ENCODE measurements at places on chromosomes 2 and 18. TPM values are rescaled to one million over a fixed set of nuclear protein-coding genes. Genes with fewer than 3 reads are reported as not detected.

DNA sequence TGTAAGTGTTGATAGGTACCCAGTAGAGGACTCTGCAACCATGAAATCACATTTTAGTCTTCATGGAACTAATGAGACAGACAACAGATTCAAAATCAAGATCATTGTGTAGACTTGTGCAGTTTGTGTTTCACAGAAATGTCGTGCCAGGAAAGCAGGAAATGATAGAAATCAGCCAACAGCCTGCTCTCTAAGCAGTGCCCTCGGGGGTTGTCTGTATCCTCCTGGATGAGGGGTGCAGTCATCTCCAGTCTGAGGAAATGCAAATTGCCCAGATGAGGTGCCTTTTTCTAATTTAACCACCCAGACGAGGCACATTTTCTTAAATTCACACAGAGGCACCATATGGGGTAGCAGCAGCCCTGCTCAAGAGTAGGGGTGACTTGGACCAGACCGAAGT, 663.1 kb downstream of the XIRP2 start:
- DNase-seq: no peak

NT5C1B gene
- 1.5 TPM for polyA plus RNA-seq

- no peak for DNase-seq
These were observed 132.0 kb downstream of the SNTG2 start for GRCh38 chr2:1082456-1083205.

- DNase-seq: no peak
These were observed 367.8 kb upstream of the HS6ST1 start for GRCh38 chr2:128686497-128686859.

- no peak for DNase-seq
These were observed 232.4 kb downstream of the INSIG2 start for GRCh38 chr2:118320658-118321057.

DNA sequence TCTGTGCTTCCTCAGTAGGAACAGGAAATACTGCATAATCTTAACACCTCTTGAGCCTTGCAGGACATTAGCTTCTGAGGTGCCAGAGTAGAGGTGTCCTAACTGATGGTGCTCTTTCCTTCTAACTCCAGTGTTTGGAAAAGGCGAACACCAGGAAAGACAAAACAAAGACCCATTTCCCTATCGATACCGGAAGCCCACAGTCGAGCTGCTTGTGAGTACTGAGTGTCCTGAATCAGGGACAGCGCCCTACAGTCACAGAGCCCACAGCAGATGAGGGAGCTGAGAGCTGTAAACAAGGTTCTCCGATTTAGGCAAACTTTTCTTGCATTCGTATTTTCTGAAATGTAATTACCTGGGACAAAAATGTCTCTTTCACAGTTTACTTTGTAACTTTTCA, 50.7 kb downstream of the SLC14A2 start:
- DNase-seq: no peak

DNA sequence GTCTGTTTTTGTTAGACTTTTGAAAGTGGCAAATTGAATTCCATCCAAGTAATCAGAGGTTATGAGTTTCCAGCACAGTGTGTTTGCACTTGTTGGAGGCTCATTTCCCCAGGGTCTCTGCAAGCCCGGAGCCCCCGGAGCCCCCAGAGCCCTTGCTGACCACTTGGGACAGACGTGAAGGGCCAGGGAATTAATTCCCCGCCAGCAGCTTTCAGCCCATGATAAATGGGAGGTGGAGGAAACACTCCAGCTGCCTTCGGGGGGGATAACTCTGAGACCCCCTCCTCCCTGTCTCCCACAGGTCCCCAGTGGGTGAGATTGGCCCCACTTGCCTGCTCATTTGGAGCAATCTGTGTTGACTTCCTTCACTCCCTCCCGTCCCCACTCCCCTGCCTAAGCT, 79.2 kb downstream of the KLHL29 start:
- DNase-seq: no peak

HOXD9 gene
- polyA plus RNA-seq: 84.0 TPM
